Uterus (tissue), 4 donors: ENCODE measurements at places on chromosomes 7 and 10. TPM values are rescaled to one million over a fixed set of nuclear protein-coding genes. Genes with fewer than 3 reads are reported as not detected.

The CTTNBP2 gene
- total RNA-seq = 87.9 TPM

The CPA2 gene
- not detected for total RNA-seq

The TWIST1 gene
- 26.6 TPM for total RNA-seq

The EPHB6 gene
- total RNA-seq = 22.6 TPM

The GARIN1A gene
- total RNA-seq = not detected

The ZCWPW1 gene
- total RNA-seq = 1.5 TPM

The HTR7 gene
- 0.29 TPM for total RNA-seq

The CAMK2G gene
- 17.9 TPM for total RNA-seq

The SPDYE9 gene
- total RNA-seq = not detected

The PARD3 gene
- 44.3 TPM for total RNA-seq

The SPDYE11 gene
- total RNA-seq = not detected

The IFIT3 gene
- total RNA-seq = 24.1 TPM

The TMEM229A gene
- not detected for total RNA-seq

The ARHGEF5 gene
- 6.8 TPM for total RNA-seq

The NYAP1 gene
- 6.5 TPM for total RNA-seq

The NEUROD6 gene
- total RNA-seq = not detected

The CNNM2 gene
- total RNA-seq = 5.1 TPM

The CLCN1 gene
- 0.21 TPM for total RNA-seq

The GDF2 gene
- total RNA-seq = not detected

The TMEM225B gene
- total RNA-seq = 2.2 TPM

The ZNF800 gene
- total RNA-seq = 19.7 TPM

The OR2A12 gene
- total RNA-seq = not detected

The GIMAP2 gene
- 59.7 TPM for total RNA-seq

The ARHGAP22 gene
- total RNA-seq = not detected

The FGFR2 gene
- 27.4 TPM for total RNA-seq

The HOXA2 gene
- total RNA-seq = 1.8 TPM

The TRUB1 gene
- 7.9 TPM for total RNA-seq

The TMEM248 gene
- total RNA-seq = 96.6 TPM

The EEPD1 gene
- total RNA-seq = 1.8 TPM

The RET gene
- total RNA-seq = 1.8 TPM

The VCL gene
- total RNA-seq = 77.4 TPM

The RNF32 gene
- not detected for total RNA-seq

The DLX5 gene
- total RNA-seq = not detected

The KCNIP2 gene
- total RNA-seq = 0.29 TPM

The ASAH2 gene
- not detected for total RNA-seq

The TSC22D4 gene
- total RNA-seq = 17.6 TPM

The SORCS3 gene
- not detected for total RNA-seq

The ITIH2 gene
- total RNA-seq = 0.21 TPM

The CFAP70 gene
- 11.3 TPM for total RNA-seq

The ASB10 gene
- total RNA-seq = not detected

The FXYD4 gene
- not detected for total RNA-seq

The NKX2-3 gene
- not detected for total RNA-seq

The MMP21 gene
- not detected for total RNA-seq

The WNT8B gene
- total RNA-seq = 0.28 TPM

The VWC2 gene
- total RNA-seq = 0.91 TPM

The BLNK gene
- 0.67 TPM for total RNA-seq

The SLC39A12 gene
- not detected for total RNA-seq

The CFAP46 gene
- total RNA-seq = 0.29 TPM

The HABP2 gene
- total RNA-seq = 0.15 TPM

The LANCL2 gene
- total RNA-seq = 9.5 TPM

The CPN1 gene
- total RNA-seq = not detected

The SP8 gene
- total RNA-seq = not detected

The ZNF212 gene
- 5.6 TPM for total RNA-seq

The CLRN3 gene
- total RNA-seq = not detected

The SEPHS1 gene
- 11.2 TPM for total RNA-seq

The KLLN gene
- total RNA-seq = not detected

The HMX2 gene
- total RNA-seq = not detected

The CALML3 gene
- total RNA-seq = not detected

The AKR1C8 gene
- not detected for total RNA-seq

The FAM237B gene
- total RNA-seq = not detected
